ENCODE measurements at places on chromosomes 3 and 15.

DNA sequence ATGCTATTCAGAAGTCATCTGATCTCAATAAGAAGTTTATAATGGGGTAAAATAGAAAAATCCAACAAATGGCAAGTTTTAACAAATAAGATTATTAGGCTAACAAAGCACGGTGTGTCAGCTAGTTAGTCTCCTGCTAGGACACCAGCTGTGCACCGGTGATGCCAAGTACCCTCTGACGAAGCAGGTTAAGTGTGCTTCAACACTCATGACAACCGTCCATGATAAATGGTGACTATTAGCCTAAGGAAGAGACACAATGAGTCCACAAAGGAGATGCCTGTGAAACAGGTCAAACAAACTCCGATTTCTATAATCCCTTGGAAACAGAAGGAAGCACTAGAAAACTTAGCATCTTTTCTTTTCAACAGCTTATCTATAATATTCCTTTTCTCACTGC, 36.5 kb downstream of the ATP13A3 start:
- DNase-seq, result no peak

GRCh38 chr3:143119974-143120715, 574 bp downstream of the CHST2 start:
- DNase-seq, result peak; percentile 33

DNA sequence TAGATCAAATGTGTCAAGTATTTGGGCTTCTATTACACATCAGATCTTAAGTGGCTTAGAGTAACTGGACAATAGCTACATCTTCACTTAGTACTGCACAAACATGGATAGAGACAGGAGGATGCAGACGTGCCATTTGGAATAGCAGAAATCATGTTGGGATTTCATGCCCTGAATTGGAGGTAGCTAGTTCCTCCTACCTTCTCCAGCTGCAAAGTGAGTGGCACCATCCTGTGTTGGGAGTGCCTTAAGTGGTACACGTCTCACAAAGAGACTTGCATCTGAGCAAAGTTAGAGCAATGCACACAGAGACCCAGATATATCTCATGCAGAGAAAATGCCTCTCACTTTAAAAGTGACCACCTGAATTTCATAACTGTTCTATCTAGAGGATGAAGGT, 136.5 kb downstream of the SSR3 start:
- no peak for DNase-seq

DNA sequence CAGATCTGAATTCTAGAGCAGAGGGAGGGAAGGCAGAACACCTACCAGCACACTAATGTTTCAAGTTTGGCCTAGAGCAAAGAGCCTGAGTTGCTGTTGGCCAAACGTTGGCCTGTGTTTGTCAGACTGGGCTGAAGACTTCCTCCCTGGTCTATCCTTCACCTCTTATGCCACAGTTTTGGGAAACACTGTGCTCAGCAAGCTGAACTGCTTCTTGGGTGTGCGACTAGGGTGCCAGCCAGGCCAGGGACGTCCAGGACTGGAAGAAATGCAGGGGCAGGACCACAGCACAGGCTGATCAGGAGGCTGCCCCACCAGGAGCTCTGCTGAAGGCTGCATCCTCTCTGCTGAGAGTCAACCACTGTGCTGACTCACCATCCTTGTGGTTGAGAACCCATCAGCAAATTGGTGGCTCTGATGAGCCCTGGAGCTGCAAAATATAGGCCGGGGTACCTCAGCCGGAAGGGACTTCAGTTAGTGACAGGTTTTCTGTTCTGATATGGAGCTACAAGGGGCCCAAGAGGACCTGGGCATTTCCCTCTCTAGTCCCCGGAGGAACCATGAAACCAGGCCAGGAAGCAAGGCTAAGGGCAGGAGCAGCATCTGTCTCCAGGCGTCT, 131.6 kb upstream of the RASGRP1 start:
- DNase-seq, result no peak

- DNase-seq, result no peak
These were observed 31.4 kb upstream of the TIPARP start for GRCh38 chr3:156642750-156643728.

DNA sequence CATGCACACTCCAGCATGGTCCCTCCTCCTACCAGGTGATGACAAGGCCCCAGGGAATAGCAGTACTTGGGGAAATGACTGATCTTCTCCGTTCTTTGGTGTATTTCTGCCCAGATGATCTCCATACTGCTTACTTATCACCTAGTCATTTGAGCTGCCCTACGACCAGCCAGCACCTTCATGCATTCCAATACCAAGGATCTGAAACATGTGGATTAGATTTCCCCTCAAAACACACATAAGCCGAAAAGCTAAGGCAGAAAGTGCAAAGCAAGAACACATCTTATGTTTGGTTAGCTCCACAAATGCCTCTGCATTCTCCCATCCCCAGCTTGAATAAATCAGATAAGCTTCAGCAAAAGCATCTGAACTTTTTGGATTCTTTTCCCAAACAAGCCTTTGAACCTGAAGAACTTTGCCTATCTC, 64.8 kb upstream of the BCL6 start:
- no peak for DNase-seq

- DNase-seq, result no peak
These were observed 53.9 kb downstream of the MEF2A start for GRCh38 chr15:99619712-99620111.

GRCh38 chr3:16668776-16669545, 63.7 kb upstream of the DAZL start:
- no peak for DNase-seq

- no peak for DNase-seq
These were observed 120.4 kb downstream of the GABRG3 start for GRCh38 chr15:27091270-27091940.

GRCh38 chr15:100571592-100572167, 30.3 kb downstream of the LINS1 start:
- no peak for DNase-seq

GRCh38 chr15:49247556-49248110, 77.6 kb downstream of the GALK2 start:
- no peak for DNase-seq

DNA sequence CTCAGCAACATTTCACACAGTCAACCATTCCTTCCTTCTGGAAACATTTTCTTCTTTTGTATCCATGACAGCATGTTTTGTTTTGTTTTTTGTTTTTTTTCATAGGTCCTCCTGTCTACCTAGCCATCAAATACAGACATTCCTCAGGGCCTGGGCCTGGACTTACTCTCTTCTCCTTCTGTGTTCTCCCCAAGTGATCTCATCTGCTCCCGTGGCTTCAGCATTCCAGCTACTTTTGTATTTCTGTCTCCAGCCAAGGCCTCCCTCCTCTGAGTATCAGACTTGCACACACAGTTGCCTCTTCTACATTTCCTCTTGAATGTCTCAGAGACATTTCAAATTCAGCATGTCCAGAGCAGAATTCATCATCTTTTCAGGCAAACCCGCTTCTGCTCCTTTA, 82.4 kb downstream of the HCN4 start:
- no peak for DNase-seq

GRCh38 chr3:52086976-52087663, 30.7 kb upstream of the DUSP7 start:
- no peak for DNase-seq

- no peak for DNase-seq
These were observed 5.4 kb downstream of the SOX14 start for GRCh38 chr3:137769322-137770065.

DNA sequence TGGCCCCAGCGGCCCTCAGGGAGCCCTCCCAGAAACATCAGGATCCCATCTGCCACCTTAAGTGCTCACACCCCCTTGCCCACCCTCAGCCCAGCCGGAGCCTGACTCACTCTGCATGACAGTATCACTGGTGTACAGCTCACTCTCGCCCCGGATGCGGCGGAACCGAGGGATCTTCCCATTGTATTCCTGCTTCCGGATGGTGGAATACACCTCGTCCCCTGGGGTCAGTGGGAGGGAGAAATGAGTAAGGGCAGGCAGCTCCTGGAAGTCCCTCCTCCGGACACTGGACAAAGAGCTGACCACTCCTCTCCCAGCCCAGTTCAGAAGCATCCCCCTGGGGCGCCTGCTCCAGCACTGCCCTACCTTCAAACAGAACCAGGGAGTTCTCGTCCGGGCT, 16.5 kb downstream of the SEMA7A start:
- no peak for DNase-seq

DNA sequence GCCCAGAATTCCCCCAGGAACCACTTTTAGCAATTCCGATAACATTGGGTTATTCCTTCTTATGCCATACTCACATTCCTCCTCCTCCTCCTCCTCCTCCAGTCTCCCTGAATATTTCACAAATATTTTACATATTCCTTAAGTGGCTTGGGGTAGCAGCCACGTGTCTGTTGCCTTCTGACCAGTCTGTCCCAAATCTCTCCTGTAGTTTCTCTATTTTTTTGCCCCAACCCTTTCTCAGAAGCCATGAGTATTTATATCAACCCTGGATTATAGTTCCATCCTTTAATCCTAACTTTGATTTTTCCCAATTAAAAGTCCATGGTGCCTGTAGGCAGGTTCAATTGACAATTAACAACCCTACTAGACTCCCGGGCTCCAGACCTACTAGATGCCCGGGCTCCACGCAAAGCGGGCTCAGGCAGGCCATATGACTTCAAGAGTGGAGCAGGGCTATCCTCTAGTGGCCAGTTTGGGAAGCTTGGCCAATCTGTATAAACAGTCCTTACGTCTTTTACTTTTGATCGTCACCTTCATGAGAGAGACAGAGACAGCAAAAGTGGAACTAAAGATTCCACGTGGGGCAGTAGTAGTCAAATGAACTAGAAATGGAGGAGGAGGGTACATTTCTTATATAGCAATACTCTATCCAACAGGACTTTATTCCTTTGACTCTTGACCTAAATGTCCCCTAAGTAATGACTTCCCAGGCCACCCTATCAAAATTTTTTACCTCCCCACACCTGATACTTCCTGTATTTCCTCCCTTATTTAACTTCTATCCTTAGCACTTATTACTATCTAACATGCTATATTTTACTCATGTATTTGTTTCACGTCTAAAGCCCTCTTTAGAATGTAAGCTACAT, 69.7 kb downstream of the USF3 start:
- peak; percentile 78 for DNase-seq
